GM13977 (cell line): ENCODE measurements at places on chromosomes 1 and 21.

DNA sequence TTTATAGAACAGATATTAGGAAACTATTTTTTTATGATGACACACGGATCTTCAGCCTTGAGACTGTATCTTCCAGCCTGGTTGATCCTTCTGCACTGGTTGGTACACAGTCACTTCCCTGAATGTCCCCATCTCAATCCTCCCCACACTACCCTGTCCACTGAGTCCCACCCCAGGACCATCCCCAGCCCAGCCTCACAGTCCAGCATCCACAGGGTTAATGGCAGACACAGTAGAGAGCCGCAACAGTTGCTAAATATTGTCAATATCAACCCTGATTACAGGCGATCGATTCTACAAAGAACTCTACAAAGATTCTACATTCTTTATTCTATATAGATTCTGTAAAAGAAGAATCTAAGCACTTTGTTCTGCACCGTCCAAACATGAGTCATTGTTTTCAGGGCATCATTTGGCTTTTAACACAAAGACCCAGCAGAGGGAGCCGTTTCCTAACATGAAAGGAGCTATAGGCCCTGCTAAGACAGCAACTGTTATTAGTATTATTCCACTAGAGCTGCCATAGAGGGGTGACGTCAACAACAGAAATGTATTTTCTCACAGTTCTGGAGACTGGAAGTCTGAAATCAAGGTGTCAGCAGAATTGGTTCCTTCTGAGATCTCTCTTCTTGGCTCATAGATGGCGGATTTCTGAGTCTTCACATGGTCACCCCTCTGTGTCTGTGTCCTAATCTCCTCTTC is 30.1 kb upstream of the IFNAR2 start:
- DNase-seq, result peak; percentile 76

DNA sequence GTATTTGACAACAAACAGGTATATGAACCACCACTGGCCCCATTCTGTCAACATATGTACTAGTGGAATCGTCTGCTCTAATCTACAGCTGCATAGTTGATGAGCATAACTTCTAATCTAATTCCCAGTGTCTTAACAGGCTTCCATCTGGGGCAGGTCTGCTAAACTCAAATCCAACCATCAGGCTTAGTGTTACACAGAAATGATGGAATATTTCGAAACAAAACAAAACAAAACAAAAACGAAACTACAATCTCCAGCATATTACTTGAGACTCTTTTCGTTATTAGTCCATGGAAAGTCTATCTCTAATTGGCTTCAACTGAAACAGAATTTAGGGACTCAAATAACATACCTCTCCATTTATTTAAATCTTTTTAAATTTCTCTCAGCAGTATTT is 37.6 kb downstream of the DIPK1A start:
- DNase-seq, result no peak

DNA sequence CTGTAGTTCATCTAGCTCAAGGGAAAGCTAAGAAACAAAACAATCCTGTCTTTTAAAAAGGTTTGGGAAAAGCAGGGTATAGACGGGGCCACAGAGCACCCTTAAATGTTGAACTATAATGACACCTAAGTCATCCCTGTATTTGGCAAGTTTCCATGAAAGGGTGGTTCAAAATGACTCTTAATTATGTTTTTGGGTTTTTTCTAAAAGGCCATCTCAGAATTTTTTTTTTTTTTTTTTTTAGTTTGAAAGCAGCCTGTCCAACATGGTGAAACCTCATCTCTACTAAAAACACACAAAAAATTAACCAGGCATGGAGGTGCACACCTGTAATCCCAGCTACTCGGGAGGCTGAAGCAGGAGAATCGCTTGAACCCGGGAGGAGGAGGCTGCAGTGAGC is 22.2 kb downstream of the TOMM20 start:
- no peak for DNase-seq

- no peak for DNase-seq
Observed at GRCh38 chr1:168726281-168726680, 2.7 kb downstream of the DPT start.

- DNase-seq, result no peak
Observed at GRCh38 chr1:237293804-237294203, 251.8 kb downstream of the RYR2 start.

DNA sequence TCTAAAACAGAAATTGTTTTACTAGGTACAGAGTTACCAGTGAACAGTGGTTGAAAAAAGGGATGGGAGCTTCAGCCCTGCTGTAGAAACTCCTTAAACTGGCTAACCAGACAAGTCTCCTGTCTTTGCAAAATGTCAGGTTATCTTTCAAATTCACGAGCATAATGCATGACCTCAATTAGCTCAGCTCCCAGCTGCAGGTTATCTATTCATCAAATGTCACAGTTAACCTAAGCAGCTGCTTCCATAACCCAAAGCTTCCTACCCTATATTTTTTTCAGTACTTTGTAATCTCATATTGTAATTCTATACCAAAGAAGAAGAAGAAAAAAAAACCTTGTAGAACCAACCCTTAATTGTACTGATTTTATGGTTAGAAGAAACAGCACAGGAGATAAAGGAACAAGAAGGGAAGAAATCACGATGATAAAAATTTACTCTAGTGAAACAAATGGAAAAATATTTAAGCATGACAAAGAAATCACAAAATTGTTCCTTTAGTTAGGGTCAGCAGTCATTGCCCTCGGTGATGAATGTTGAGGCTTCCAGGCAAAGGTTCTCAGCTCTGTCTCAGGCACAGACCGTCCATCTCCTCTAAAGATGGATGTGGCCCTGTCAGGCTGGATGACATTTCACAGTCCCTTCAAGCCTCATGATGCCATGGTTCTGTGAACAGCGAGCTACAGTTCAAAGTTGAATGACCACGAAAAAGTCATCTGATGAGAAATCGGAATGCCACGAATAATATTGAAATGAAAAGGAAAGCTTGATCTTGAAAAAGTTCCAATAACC is 95.9 kb downstream of the PLD5 start:
- no peak for DNase-seq

DNA sequence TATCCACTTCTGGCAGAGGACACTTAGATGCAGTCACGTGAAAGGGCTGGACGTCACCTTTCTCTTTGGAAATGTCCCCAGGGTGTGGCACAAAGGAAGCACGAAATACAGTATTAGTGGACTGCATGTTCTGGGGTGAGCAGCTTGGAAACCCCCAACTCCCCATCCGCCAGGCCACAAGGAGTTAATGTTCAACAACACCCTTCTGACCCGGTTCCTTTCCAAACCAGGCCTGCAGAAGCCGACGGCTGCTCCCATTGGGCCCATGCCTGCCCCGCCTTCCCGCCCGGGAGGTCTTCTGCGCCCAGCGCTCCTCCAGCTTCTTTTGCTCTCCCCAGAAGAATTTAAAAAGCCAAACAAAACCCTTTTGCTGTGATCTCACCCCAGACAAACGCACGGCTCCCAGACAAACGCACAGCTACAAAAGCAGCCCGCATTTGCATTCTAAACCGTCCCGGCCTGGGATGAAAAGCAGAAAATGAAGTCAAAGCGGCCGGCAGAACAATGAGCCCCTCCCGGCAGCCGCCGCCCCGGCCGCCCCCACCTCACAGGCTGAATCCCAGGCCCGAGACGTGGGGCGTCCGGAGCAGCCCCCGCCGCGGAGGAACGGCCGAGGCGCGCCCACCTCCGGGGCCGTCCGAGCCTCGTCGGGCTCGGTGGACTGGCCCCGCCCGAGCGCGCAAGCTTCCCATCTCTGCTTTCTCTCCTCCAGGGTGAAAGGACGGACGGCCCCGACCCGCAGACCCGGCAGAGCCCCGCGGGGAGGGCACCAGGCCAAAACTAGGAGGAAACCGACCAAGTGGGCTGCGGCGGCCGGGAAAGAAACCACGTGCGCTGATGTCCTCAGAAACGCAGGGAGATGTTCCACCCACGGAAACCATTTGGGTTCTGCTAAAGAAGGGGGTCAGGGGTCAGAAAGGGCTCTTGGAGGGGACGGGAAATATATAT is 101.9 kb downstream of the PLPP3 start:
- peak; percentile 23 for DNase-seq

DNA sequence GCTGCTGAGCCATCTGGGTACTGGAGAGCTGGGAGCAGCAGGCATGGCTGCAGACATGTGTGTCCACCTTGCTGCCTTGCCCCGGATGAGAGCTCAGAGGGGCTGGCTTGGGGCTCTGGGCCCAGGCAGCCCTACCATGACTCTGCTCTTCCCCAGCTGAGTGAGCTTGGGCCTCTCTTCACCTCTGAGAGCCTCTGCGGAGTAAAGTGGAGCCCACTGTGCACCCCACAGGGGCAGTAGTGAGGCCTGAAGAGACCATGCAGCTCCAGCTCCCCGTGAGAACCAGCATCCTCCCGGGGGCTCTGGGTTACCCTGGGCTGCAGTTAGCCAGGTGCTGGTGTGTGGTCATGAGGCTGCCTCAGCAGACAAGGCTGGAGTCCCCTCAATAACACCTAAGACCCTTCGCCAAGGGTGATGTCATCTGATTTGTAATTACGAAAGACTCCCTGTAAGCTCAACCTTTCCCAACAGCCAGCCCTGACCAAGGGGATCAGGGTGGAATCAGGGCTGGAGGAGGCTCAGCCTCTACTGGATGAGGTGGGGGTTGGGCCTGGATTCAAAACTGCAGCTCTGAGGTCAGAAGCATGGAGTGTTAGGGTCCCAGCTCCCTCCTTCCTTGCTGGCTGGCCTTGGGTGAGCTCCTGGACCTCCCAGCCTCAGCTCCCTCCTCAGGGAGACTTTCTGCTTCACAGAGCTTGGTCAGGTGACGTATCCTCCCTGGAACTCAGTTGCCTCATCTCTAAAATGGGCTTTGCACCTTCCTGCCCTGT is 308.0 kb downstream of the MATN1 start:
- DNase-seq, result peak; percentile 6

- no peak for DNase-seq
Observed at GRCh38 chr1:228887960-228888359, 152.7 kb downstream of the RHOU start.

DNA sequence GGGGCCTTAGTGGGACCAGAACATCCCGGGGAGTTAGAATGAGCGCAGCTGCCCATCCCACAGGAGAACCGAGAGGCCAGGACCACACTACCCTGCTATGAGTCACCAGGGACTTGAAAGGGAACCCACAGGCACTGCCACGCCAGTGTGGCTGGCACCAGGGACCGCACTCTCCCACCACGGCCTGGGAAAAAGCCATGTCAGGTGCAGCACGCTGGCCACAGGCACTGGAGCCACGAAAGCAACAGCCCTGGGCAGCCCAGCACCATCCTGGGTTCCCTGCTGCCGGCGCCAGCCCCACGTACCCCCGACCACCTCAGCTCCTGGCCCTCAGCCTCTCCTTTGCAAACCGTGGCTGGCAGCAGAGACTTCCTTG is 14.1 kb upstream of the TMEM240 start:
- DNase-seq, result no peak

- DNase-seq, result no peak
Observed at GRCh38 chr1:100921110-100921706, 25.3 kb downstream of the SLC30A7 start.

- DNase-seq, result no peak
Observed at GRCh38 chr1:43541141-43541540, 10.5 kb downstream of the PTPRF start.

DNA sequence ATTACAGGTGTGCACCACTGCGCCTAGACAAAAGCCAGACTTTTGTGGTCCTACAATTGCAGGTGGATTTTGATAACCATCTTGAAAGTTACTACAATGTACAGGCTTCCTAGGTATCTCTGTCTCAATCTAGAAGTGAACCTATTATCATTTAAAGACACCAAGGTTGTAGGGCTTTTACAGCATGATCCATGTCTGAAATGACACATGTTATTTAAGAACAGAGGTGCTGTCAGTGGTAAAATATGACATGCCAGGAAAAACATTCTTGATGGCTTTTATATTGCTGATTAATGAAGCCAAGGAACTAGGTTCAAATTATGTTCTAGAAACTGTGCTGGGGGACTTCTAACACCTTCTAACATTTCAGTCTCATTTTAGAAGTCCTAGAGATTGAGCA is 253.1 kb downstream of the SDCCAG8 start:
- DNase-seq, result no peak

DNA sequence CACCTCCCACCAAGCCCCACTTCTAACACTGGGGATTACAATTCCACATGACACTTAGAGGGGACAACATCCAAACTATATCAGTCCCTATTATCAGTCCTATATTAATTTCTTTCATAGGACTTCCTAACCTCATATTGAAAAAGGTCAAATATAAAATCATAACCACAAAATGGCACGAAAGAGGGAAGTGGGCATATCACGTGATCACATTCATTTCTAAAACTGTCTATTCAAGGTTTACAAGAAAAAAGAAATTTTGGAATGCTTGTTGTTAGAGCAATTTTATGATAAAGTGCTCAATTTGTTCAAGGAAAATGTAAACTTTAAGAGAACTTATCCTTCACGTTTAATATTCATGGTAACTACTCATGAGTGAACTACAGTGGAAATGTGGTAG is 13.2 kb upstream of the CDC7 start:
- no peak for DNase-seq

- no peak for DNase-seq
Observed at GRCh38 chr1:1034439-1034781, 14.5 kb downstream of the AGRN start.

GRCh38 chr1:50279622-50280330 is 143.5 kb downstream of the DMRTA2 start:
- DNase-seq, result no peak

- no peak for DNase-seq
Observed at GRCh38 chr1:76786222-76786621, 81.1 kb upstream of the ST6GALNAC5 start.

DNA sequence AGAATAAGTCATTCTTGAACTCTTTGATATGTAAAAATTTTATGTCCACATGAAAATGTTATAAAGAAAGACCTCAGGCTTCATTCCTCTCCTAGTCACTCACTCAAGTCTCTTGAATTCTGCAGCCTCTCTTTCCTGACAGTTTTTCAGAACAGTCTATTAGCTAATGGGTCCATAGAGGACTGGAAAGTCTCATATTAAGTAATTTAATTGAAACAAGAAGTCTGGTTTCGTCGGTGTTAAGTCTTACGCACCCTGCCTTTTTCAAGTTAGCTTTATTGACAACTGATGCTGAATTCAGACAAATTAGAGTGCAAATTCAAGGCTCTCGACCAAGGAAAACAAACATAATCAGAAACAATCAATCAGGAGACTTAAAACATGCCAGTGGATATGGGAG is 105.8 kb downstream of the GREM2 start:
- DNase-seq, result no peak

GRCh38 chr1:163063610-163064009 is 5.6 kb upstream of the RGS4 start:
- no peak for DNase-seq

DNA sequence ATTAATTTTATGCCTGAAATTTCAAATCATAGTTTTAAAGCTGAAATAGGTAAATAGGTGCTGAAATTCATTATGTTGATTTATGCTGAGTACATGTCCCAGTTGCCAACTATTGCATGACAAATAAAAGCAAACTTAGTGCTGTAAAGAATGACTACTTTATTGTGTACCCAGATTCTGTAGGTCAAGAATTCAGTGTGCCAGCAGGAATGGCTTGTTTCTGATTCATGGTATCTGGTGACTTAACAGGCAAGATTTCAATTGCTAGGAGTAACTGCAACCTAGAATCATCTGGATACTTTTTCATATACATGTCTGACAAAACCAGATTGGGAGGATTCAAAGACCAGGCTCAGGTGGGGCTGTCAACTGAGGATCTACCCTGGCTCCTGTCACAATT is 678.4 kb upstream of the ADAMTS5 start:
- no peak for DNase-seq

- no peak for DNase-seq
Observed at GRCh38 chr1:212481438-212481767, 48.7 kb downstream of the NENF start.
